ENCODE measurements at places on chromosomes 11 and 22. TPM values are rescaled to one million over a fixed set of nuclear protein-coding genes. Genes with fewer than 3 reads are reported as not detected.

- no peak overlapping the region for H3K27ac ChIP-seq
- H3K4me1 ChIP-seq: no peaks in the 10 kb centered on the region
- no peaks in the 10 kb centered on the region for H3K36me3 ChIP-seq
- no peaks in the 10 kb centered on the region for H3K27me3 ChIP-seq
- H3K4me3 ChIP-seq: no peak overlapping the region
- no peak for DNase-seq
Measured at GRCh38 chr11:104464691-104465090, 300.7 kb upstream of the PDGFD start.

DNA sequence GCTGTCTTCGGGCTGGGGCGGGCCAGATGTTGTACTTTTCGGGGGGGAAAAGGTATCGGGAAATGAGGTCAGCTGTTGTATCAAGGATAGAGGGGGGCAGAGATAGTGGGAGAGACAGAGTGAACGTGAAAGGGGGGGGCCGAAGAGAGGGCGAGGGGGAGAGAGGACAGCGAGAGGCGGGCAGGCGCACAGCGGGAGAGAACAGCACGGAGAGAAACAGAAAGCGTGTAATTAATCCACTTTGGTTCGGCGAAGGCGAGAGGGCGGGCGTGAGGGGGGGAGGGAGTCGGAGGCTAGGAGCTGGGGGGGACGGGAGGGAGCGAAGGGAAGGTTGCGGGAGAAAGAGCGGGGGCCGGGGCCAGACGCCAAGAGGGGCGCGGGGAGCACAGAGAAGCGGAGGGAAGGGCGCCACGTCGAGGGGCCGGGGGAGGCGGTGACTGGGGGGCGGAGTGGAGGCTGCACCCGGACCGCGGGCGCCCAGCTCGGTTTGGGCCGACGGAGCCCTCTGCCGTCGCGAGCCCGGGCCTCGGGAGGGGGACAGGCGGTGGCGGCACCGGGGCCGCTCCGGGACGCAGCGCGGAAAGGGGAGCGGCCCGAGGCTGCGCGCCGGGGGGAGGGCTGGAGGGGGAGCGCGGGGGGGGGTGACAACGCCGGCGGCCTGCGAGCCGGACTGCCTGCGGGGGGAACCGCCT lies 612 bp downstream of the IGF2 start:
- H3K27ac ChIP-seq: peak overlapping the region; percentile 58
- H3K36me3 ChIP-seq: no peaks in the 10 kb centered on the region
- H3K4me1 ChIP-seq: peaks cover 9% of the 10 kb centered on the region

GRCh38 chr11:108901359-108901758 lies 236.5 kb downstream of the DDX10 start:
- H3K27me3 ChIP-seq: no peaks in the 10 kb centered on the region
- peaks cover 3% of the 10 kb centered on the region for H3K4me1 ChIP-seq
- no peaks in the 10 kb centered on the region for H3K36me3 ChIP-seq
- H3K27ac ChIP-seq: no peak overlapping the region
- no peak overlapping the region for H3K4me3 ChIP-seq
- DNase-seq: no peak

DNA sequence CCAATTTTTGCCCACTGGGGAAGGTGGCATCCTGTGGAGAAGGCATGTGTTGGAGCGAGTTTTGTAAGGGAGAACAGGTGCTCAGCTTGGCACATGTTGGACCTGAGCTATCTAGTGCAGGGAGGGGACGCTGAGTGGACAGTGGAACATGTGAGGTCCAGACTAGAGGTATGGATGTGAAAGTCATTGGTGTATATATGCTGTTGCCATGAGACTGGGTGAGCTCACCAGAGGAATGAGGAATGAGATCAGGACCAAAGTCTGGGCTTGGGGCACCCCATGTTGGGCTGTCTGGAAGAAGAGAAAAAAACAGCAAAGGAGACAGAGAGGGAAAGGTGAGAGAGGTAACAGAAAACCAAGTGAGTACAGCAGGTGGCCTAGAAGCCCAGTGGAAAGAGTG lies 12.3 kb upstream of the SYT7 start:
- no peak overlapping the region for H3K4me3 ChIP-seq
- H3K36me3 ChIP-seq: no peaks in the 10 kb centered on the region
- no peak for DNase-seq
- H3K27ac ChIP-seq: no peak overlapping the region
- no peaks in the 10 kb centered on the region for H3K27me3 ChIP-seq

ASPHD2 gene
- not detected for total RNA-seq

DNA sequence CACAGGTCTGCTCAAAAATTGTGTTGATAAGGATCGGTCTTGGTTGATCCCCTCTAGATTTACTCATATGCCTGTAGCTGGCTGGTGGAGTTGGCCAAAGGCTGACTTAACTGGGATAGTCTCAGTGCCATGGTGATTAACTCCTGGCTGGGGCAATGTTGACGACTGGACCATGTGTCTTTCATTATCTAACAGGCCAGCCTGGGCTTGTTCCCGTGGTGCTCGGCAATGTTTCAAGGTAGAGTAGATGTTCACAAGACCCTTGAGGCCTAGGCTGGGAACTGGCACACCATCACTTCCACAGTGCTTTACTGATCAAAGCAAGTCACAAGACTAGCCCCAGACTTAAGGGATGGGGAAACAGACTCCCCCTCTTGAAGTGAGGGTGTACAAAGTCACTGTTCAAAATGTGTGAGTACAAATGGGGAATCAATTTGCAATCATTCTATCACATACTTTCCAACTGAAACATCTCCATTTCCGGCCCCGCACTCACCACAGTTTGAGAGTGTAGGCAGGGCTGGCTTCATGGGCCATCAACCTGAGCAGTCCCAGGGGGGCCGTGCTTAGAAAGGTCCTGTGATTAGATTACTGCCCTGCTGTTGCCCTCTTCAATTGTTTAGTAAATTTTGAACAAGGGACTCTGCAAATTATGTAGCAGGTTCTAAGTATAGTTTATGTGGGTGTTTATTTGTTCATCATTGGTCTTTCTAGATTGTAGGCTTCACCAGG lies 240.8 kb downstream of the NELL1 start:
- DNase-seq: no peak
- H3K4me3 ChIP-seq: no peak overlapping the region
- no peaks in the 10 kb centered on the region for H3K4me1 ChIP-seq
- no peaks in the 10 kb centered on the region for H3K27me3 ChIP-seq
- no peaks in the 10 kb centered on the region for H3K36me3 ChIP-seq

- H3K4me3 ChIP-seq: no peak overlapping the region
- peak; percentile 25 for DNase-seq
- H3K4me1 ChIP-seq: peaks cover 24% of the 10 kb centered on the region
- H3K27me3 ChIP-seq: no peaks in the 10 kb centered on the region
Measured at GRCh38 chr22:32917577-32918354, 116.3 kb downstream of the TIMP3 start.
